ENCODE measurements at places on chromosomes 2 and 18.

- no peak for DNase-seq
Measured at GRCh38 chr2:11584525-11585056, 50.7 kb downstream of the GREB1 start.

- DNase-seq = no peak
Measured at GRCh38 chr2:86256982-86257381, 57.7 kb downstream of the MRPL35 start.

DNA sequence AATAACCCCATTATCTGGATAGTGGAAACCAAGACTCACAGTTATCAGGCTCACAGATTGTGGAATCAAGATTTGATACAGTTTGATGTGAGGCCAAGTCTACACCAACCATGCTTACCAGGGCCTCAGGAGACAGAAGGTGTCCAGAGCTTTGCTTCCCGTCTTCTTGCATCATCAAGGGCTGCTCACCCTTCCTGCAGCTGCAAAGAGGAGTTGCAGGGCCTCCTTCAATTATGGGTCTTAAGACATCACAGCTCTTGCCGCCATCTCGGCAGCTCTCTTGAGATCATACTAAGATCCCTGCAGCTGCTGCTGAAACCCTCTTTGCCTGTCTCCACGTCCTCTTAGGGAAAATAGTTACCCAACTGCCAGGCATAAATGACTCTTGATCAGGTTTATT, 176.0 kb downstream of the MGAT5 start:
- no peak for DNase-seq

DNA sequence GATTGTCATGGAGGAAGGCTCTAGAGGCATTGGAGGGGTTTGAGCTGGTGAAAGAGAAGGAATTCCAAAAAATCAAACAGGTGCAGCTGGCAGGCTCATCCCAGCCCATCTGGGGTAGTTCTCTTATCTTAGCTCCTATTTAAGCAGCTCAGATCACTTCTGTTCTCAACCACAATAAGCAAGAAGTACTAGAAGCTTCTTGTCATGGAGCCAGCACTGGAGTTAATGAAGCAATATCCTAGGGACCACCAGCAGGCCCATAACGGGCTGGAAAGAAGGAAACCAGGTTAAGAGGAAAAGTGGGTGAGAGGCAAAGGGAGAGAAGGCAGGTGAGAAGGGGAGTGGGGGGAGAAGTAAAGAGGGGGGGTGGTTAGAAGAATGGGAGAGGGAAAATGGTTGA, 100.7 kb upstream of the ZFP36L2 start:
- DNase-seq = no peak

GRCh38 chr2:173171321-173171720, 95.7 kb downstream of the MAP3K20 start:
- DNase-seq = no peak

GRCh38 chr18:79916546-79917168, 34.8 kb downstream of the SLC66A2 start:
- no peak for DNase-seq
